T-helper 17 cell (primary cell): ENCODE measurements at places on chromosomes 7 and 10.

- DNase-seq: no peak
These were observed 57.6 kb downstream of the MALSU1 start for GRCh38 chr7:23356726-23357125.

GRCh38 chr7:90689260-90689659 is 93.1 kb downstream of the CDK14 start:
- DNase-seq: no peak

DNA sequence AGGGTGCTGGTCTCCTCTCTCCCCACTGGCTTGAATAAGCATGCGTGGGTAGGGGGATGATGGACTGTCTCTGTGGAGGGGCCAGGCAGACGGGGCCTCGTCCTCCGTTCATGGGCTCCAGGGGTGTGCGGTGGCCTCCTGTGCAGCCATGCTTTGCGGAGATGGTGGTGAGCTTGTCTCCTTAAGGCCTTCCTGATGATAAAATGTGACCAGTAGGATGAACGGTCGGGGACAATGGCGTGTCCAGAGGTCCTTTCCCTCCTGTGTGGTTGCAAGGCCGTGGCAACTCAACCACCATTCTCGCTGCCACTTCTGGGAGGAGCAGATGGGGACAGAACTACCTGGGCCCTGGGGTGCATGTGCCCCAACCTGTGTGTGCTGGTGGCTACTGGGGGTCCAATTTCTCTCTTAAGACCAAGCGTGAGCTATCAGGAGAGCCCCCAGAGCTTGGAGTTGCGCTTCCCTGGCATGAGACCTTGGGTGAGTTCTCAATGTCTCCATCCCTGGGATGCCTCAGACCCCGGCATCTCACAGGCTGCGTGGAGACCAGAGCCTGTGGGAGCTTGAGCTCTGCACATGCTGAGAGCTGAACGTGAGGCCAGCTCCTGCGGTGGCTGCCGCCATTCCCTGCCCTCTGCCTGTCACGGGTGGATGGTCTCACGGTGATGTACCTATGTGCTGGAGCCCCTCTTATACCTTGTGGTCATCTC is 112.2 kb downstream of the INPP5A start:
- no peak for DNase-seq

DNA sequence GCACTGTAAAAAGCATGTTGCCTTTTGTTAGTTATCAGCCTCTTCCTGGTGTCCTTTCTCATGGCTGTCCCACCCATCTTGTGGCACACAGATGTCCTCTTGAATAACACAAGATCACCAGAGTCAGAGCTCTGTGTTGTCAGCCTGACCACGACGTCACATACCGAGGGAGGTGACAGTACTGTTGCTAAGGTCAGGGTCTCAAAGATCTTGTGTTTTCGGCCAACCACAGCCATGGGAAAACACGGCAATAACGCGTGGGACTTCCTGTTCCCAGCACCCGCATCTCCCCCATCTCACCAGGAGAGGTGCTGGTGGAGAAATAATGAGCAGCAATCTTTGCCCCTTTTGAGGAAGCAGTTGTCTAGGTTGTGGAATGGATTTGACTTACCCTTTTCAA is 40.4 kb downstream of the NPVF start:
- no peak for DNase-seq
